Endothelial cell of umbilical vein (primary cell): ENCODE measurements at places on chromosomes 1 and 21. TPM values are rescaled to one million over a fixed set of nuclear protein-coding genes. Genes with fewer than 3 reads are reported as not detected.

ADCY10 gene
- total RNA-seq: not detected in 2 replicates

RGL1 gene
- 35.3 and 38.4 TPM in 2 replicates for total RNA-seq

S100A5 gene
- not detected in 2 replicates for total RNA-seq

RAP1GAP gene
- total RNA-seq: 0.20 TPM in 1 of 2 replicates, not detected in the other

GPR25 gene
- not detected in 2 replicates for total RNA-seq

PHLDA3 gene
- 29.5 and 35.6 TPM in 2 replicates for total RNA-seq
